ENCODE measurements at places on chromosomes 7 and 10.

DNA sequence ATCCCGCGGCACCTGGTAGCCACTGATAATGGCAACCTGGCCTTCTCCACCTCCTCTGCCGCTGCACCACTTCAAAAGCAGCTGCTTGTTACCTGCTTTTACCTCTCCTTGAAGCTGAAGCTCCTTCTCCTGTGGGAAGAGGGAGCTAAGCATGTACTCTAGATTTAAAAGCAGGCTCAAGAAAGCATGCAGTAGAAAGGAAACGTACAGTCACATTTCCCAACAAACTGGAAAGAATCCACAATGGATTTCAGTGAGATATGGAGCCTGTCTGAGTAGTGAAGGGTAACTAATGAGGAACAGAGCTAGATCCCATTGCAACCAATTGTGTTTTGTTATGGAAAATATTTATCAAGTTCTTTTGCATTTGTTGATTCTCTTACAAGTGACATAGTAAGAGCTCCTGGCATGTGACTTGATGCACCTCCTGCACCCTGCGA, 457.4 kb upstream of the GALNT17 start:
- DNase-seq, result no peak

DNA sequence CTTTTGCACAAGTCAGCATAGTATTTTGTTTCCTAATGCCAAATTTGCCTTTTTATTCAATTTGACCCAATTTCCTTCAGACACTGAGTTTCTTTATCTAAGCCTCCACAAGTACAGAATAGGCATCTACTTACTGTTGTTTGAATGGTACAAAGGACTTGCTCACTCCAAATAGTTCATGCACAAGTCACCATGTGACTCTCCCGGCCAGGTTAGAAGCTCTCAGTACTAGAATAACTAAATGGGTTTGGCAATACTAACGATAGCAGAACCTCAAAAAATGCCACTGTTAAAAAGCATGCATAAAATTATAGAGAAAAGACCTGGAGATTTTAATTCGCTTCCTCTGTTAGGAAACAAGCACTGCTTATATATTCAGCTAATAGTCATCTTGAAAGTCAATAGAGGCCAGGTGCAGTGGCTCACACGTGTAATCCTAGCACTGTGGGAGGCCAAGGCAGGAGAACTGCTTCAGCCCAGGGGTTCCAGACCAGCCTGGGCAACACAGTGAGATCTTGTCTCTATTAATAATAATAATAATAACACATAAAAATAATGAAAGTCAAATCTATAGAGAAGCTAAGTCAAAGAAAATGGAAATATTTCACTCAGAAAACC, 335.8 kb upstream of the MBL2 start:
- DNase-seq, result no peak

DNA sequence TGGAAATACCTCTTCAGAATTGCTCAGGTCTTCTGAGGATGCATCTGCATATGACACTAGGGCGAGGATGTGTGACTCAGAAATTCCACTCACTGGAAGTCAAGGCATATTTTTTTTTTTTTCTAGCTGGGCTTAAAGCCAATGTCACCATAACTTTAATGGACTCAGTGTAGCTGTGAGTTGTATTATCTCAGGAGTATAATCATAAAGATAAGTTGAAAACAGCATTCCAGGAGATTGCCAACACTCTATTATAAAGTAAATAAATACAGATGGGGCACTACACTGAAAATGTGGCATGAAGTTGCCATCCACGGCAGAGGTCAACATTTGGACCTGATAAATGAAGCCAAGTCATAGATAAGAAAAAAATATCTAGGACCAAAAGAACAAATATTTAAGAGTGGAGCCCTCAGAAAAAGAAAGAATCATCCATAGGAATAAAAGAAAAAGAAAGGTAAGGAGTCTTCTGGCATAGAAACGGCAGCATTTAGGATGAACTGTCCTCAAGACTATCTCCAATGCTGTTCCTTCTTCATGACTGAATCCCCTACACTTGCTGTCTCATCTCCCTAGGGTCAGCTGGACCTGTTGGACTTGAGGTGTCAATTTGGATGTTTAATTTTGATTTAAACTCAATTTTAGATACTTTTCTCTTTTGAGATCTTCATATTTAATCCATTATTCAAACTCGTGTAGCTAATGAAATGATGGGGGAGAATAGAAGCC, 72.9 kb upstream of the CAV2 start:
- DNase-seq, result no peak

GRCh38 chr10:121921238-121921931, 6.4 kb downstream of the ATE1 start:
- no peak for DNase-seq

- DNase-seq, result no peak
Observed at GRCh38 chr7:100897772-100898454, 2.2 kb upstream of the ACHE start.
